BE2C (cell line): ENCODE measurements at places on chromosomes 16 and 17.

- no peak for DNase-seq
These were observed 16.3 kb upstream of the WFIKKN2 start for GRCh38 chr17:50818921-50819657.

DNA sequence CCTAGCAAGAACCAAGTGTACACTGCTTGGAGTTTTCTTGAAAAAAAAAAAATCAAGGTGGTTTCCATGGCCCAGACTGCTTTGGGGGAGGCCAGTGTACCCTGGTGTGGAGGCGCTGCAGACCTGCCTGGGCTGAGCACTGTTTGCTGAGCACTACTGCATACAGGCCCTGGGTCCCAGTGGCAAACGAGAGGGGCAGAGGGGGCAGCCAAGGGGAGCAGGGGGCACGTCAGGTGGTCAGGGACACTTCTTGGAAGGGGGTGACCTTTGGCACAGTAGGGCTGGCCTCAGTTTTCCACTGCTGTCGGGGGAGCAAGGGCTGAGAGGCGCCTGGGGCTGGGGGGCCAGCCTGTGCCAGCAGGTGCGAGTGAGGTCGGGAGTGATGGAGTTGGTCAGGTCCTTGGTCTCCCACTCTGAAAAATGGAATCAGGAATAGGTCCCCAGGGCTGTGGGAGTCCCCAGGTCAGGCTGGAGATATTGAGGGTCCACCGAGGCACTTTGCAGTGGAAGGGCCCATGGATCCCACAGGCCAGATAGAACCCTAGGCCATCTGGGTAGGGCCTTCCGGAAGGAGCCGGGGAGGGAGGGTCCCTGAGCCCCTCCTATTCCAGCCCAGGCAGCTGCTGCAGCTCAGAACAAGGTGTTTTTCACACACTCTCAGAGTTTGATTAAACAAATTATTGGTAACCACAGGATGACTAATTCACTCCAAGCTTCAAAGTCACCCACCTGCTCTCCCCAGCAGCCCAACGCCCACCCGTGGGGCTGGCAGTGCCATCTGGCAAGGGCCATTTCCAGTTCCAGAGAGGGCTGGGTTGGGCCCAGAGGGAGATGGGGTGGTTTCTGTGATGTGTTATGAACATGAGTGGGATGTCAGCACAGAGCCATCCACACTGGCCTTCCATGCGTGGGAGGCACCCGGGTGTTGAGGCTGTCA, 3.5 kb downstream of the ZFPM1 start:
- DNase-seq: no peak

- DNase-seq: no peak
These were observed 20.9 kb downstream of the CDH11 start for GRCh38 chr16:65101009-65101408.

- no peak for DNase-seq
These were observed 8.9 kb upstream of the TMEM132E start for GRCh38 chr17:34570506-34570905.

DNA sequence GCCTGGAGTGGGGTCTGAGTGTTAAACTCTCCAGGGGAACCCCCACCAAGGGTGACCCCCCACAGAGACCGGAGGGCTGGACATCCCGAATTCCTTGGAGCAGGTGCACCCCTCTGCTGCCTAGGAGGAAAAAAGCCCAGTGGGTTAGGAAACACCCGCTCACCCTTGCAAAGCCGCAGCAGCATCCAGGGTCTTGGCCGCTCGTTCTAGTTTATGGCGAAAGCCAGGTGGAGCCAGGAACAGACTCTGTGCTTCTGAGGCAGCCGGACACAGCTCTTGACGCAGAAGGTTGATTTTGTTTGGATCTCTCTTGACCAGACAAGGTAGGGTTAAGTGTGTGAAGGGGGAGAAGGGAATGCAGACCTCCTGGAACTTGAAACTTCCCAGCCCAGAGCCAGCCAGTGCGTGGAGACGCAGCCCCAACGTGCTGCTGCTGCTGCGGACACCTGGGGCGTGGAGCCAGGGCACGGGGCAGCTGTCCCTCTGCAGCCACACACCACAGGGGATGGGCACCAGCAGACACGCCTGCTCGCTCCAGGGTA, 154.5 kb downstream of the LAT start:
- DNase-seq: peak; percentile 38

DNA sequence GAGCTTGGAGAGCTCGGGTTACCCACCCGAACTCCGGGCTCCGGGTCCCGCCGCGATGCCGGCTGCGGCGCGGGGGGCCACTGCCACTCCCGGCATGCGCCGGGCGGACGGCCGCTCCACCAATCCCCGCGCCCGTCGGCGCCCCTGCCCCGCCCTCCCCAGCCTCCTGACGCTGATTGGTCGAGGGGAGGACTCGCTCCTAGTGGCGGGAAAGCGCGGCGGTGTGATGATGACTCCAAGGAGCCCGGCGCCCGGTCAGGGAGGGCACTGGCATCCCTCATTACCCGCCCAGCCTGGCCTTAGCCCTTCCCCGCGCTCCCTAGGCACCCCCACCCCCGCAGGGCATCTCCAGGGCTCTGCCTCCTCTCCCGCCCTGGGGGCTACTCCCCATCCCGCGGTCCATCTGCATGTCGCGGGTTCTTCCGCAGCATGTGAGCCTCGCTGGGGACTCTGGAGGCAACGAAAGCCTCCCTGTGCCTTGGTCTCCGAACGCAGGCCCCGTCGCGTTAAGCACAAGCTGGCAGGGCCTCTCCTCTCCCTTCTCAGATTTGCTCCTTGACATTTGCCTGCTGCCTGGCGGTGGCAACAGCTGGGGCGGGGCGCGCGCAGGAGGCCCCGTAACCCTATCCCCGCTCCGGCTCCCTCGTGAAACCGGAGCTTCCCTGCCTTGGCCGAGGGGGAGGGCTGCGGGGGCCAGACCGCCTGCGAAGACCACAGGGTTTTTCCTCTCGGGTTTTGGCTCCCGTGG, 1.7 kb downstream of the ATP2A1 start:
- peak; percentile 92 for DNase-seq

DNA sequence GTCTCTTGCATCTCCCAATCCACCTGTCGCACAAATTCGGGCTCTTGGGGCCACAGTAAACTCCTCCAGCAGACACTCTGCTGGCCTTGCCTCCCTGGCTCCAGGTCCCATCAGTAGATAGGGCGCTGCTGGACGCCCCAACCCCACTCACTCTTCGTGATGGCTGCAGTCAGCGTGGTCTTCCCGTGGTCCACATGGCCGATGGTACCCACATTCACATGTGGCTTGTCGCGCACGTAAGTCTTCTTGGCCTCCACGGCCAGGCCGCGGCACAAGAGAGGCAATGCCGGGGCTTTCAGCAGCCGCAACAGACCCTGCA, 428 bp downstream of the TUFM start:
- DNase-seq: no peak

- no peak for DNase-seq
These were observed 338.3 kb downstream of the BCAS3 start for GRCh38 chr17:61015966-61016365.

GRCh38 chr17:3890878-3891219, 2.0 kb downstream of the CAMKK1 start:
- DNase-seq: no peak

- no peak for DNase-seq
These were observed 775 bp downstream of the SPIRE2 start for GRCh38 chr16:89828870-89829629.

GRCh38 chr17:32261417-32261736, 4.3 kb upstream of the RHBDL3 start:
- no peak for DNase-seq

GRCh38 chr17:57810721-57811637, 38.9 kb downstream of the MRPS23 start:
- peak; percentile 63 for DNase-seq

DNA sequence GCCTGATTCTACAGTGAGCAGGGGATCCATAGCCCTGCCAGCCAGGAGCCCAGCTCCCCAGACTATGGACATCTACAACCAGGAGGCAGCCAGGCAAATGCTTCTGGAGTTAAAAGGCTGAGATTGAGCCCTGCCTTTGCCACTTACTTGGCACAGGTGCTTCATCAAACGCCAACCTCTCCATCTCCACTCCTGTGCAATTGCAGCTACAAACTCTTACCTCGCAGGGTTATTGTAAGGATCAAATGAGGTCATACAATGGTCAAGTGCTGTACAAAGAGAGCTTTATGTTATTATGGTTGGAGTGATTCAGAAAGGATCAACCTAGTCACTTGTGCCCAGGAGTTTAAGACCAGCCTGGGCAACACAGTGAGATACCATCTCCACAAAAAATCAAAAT, 9.8 kb upstream of the MYO18A start:
- DNase-seq: no peak

GRCh38 chr16:4407543-4408322, 8.7 kb downstream of the CORO7 start:
- no peak for DNase-seq

DNA sequence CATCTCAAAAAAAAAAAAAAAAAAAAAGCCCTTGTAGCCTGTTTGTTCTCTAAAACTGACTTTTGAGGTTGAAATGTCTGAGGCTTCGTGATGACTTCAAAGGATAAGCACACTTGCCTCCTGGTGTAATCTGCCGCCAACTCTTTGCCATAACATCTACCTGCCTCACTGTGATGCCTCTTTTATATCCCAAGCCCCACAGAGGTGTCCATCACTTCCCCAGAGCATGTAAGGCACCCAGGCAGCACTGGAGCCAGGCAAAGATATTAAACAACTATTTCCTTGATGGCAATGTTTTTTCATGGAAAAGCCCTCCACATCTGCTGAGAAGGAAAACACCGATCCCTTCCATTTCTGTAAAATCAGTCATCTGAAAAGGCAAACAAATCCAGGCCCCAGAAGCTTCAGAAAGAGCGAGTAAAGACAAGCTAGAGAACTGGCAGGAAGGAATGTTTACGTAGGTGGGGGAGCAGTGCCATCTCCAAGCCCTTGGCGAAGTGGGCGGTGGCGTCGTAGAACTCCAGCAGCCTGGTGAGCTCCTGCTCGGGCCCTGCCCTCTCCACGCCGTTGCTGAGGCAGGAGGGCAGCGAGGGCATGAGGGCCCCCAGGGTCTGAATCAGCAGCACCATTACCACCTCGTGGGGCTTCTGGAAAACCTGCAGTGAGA, 28.6 kb downstream of the COG7 start:
- DNase-seq: no peak

- no peak for DNase-seq
These were observed 942 bp downstream of the RAB40C start for GRCh38 chr16:590815-591200.

DNA sequence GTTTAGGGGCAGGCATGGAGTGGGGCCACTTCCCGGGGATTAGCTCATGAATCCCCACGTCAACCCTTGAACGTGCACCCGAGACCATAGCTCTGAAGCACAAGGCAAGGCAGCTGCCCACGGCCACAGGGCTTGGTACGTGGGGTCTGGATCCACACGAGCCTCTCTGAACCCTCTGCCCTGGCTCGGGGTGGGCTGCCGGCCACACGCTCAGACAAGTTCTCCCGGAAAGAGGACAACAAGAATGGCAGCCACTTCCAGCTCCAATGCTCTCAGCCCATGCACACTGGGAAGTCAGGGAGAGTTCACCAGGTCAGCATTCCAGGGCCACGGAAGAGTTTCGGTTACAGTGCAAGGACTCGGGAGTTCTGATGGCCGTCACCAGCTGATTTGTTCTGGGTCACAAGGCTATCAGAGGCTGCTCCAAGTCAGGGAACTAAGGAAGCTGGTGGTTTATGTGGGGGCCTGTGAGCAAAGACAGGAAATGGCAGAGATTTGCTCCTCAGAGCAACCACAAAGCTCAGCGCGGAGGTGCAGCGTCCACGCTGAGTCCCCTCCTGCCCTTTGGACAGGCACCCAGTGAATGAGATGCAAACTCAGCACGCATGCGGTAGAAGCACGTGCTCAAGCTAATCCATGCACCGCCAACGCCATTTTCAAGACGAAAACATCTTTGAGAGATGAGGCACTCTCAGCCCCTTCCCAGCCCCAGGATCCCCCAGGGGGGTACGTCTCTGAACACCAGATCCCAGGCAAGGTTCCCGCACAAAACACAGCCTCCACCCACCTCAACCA, 356.4 kb downstream of the FOXL1 start:
- DNase-seq: no peak

GRCh38 chr16:69501956-69502745, 63.6 kb upstream of the NFAT5 start:
- DNase-seq: no peak
